ENCODE measurements at places on chromosomes 6 and 20. TPM values are rescaled to one million over a fixed set of nuclear protein-coding genes. Genes with fewer than 3 reads are reported as not detected.

DNA sequence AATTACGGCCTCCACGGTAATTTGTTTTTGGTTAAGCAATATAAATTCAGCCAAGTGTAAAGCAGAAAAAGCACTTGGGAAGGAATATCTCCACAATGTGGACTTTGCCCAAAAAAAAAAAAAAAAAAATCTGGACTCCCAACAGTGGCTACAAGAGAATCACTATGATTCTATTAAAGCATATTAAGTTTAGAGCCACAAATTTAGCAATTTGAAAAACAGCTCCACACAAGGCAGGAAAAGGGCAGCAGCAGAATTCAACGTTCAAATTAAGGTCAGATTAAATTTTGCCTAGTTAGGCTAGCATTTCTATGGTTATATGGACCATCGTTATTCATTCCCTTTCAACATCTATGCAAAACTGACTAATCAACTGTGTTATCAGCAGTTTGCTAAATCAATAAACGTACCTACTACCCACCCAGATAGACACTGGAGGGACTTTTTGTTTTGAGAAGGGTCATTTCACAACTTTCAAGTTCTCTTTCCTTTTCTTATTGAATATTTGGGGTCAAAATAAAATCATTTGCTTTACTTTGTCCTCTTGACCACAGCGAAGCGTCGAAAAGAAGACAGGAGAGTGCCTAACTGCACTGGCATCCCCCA, 1.0 kb downstream of the MCM9 start:
- no peak for DNase-seq

ZNF343 gene
- 9.0 TPM for polyA plus RNA-seq

GRCh38 chr6:154651656-154652055, 81.6 kb upstream of the SCAF8 start:
- DNase-seq: no peak

GRCh38 chr6:22350109-22350508, 53.3 kb upstream of the PRL start:
- DNase-seq: no peak

DNA sequence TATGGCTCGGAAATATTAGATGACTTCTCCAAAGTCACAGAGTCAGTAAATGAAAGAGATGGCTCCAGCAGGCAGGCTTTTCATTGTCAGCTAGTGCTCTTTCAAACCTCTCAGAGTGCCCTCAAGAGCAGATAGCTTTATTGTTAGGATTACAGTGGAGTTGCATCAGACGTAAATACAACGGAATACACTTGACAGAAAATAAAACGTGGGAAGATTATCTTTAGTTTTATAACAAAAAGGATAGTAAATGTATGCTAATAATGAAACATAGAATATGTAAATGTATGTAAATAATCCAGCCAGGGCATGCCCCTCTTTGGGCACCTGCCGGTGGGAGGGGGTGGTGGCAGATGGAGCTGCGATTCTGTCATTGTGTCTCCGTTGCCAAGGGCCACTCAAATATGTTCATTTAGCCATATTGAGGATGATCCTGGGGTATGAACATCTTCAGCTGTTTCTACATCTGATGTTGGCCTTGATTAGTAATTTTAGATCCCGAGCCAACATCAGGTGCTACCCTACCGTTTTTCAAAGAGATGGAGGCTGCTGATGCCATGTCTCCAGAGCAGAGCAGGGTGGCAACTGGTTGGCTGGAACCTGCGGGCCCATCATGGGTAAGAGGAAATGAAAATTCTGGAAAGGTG, 358.3 kb upstream of the SULF2 start:
- DNase-seq: no peak
